ENCODE measurements at places on chromosomes 2 and 18.

GRCh38 chr2:102803897-102804217 lies 42.0 kb downstream of the TMEM182 start:
- DNase-seq, result no peak

GRCh38 chr2:9356261-9356660 lies 67.1 kb downstream of the ITGB1BP1 start:
- DNase-seq, result no peak

GRCh38 chr2:32064021-32064601 lies 755 bp downstream of the SPAST start:
- DNase-seq, result no peak

GRCh38 chr2:239044336-239044735 lies 196.5 kb downstream of the TWIST2 start:
- no peak for DNase-seq

DNA sequence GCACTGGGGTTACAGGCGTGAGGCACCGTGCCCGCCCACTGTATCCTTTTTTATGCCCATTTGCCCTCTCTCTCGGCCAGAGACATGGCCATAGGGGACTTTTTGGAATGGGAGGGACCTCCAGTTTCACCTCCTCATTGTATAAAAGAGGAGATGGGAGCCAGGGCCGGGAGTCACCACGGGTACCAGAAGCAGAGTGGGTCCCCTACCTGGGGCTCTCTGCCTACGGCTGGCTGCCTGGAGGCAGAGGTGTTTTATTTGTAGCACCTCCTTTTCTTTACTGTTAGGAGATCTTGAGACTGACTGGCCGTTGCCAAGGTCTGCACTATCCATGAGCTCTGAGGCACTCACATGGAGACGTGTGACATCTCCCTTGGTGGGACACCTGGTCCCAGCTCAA lies 162.8 kb downstream of the LDLRAD4 start:
- no peak for DNase-seq

- DNase-seq, result no peak
Observed at GRCh38 chr2:110957293-110957692, 163.4 kb upstream of the BCL2L11 start.

DNA sequence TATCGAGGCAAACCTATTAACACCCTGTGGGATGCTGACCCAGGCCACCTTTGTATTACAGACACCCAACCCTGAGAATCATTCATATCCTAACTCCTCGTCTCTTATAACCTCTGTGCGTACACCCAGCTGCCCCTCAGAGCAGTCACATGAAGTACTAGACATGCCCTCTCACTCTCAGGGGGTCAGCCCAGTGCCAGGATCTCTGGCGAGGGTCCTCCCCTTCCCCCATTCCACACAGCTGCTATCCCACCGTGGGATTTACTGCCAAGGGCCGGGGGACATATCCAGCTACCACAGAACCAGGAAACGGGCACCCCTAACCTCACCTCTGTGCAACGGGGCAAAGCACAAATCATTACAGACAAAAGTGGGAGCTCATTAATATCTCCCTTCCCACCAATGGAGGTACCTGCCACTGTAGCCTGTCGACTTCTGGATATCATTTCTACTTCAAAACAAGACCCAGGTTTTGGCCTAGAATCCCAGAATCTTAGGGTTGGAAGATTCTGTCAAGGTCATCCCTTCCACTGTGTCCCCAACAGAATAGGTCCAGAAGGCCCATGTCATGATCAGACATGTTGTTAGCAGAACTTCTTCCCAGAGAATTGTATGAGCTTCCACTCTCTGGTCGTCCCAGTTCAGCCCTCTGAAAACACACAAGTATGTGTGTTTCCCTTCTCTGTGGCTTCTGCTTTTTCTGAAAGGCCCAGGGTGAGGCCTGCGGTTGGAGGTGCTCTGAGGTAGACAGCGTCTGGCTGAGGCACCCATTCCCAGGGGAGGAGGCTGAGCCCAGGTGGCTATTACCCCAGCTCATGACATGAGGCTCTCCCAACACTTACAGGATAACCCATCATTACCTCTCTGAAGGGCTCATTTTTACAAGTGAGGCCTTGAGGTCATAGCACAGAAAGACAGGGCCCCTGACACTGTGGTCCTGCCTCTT lies 1.7 kb downstream of the TMBIM1 start:
- peak; percentile 86 for DNase-seq

DNA sequence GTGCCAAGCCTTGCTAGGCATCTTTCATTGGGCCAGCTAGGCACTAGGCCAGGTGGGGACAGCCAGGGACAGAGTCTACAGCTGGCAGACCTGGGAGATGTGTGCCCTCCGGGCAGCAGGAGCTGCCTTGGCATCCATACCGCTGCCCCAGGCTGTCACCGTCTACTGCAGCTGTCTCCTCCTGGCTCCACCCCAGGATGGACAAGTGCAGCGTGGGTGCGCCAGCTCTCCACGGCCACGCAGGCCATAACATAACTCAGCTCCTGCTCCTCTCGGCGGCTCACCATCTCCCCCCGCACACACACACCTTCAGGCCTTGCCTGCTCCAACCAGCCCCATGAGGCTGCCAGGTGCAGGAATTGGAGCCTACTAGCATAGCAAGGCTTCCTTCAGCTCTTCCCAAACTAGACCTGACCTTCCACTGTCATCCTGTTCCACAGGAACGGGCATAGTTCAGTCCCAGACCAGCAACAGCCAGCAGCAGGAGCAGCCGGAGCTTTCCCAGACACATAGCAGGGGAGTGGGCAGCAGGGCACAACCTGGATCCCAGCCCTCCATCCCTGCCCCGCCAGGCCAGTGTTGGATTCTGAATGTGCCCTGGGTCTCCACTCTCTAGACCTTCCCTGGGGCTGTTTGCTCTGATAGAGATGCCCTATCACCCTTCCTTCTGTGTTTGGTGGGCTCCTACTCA lies 2.5 kb upstream of the ADRA2B start:
- peak; percentile 0 for DNase-seq

DNA sequence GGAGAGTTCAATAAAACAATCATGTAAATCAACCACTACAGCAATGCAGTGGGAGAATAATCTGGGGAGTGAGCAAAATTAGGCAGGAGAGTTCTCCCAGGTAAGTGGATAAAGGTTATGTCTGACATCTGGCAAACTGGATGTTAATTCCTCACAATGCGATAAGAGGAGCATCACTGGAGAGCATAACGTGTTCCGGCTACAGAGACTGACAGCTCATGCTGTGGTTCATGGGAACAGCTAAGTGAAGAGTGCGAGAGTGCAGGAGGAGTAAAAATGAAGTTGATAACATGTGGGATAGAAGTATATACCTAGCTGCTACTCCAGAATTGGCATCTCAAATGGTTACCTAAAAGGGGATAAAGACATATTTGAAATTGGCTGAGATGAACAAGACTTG lies 153.2 kb downstream of the LTBP1 start:
- DNase-seq, result no peak

GRCh38 chr2:126602334-126602733 lies 53.6 kb upstream of the GYPC start:
- DNase-seq, result no peak

DNA sequence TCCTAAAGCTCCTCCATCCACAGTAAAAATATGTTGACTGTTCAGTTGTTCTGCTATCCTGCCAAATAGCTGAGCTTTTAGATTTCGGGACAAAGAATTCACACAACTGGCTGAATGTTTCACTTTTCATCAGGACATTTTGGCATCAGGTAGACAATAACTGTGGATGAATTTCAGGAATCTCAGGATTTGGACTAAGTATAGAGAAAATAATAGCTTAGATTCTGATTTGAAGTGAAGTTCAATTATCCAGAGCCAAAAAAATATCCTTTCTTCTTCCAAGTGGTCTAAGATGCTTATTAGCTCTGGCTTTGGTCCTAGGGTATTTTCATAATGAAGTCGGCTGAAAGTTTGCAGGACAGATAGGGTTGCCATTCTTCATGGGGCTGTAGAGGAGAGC lies 16.1 kb downstream of the KCNE4 start:
- no peak for DNase-seq

DNA sequence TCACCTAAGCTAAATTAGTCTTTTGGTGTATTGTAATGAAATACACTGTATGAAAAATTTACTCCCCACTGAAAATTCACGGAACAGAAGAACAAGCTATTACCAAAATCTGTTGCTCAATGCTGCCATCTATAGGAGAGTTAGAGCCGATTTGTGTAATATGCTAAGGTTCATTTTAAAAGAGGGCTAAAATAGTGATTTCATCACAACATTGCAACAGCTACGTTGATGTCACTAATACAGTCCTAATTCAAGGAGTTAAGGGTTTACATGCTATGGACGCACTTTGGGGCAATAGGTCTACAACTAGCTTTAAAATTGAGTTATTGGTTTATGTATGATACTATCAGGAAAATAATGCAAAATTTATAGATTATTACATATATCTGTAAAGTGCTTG lies 3.0 kb upstream of the IRS1 start:
- DNase-seq, result no peak

GRCh38 chr2:85800586-85800985 lies 46.8 kb downstream of the ATOH8 start:
- no peak for DNase-seq

- peak; percentile 4 for DNase-seq
Observed at GRCh38 chr2:98658816-98659490, 50.6 kb downstream of the UNC50 start.

- DNase-seq, result no peak
Observed at GRCh38 chr2:65586516-65586915, 154.1 kb upstream of the SPRED2 start.
